ENCODE measurements at places on chromosomes 3 and 15.

DNA sequence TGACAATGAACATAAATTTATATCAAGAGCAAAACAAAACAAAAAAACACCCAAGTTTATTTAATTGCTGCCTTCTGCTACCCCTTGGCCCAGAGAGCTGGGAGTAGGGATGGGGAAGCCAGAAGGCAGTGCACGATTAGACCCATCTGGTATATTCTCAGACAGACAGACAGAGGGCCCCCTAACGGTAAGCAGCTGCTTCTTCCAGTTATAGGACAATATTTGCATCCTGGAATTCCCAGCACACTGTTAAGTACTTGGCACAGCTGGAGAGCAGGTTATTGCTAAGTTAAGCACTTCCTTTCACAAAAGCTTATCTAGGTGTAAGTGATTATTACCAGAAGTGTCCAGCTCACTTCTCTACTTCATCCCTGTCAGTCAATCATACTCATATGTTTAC lies 39.3 kb downstream of the C2CD4B start:
- peak; percentile 74 for DNase-seq

DNA sequence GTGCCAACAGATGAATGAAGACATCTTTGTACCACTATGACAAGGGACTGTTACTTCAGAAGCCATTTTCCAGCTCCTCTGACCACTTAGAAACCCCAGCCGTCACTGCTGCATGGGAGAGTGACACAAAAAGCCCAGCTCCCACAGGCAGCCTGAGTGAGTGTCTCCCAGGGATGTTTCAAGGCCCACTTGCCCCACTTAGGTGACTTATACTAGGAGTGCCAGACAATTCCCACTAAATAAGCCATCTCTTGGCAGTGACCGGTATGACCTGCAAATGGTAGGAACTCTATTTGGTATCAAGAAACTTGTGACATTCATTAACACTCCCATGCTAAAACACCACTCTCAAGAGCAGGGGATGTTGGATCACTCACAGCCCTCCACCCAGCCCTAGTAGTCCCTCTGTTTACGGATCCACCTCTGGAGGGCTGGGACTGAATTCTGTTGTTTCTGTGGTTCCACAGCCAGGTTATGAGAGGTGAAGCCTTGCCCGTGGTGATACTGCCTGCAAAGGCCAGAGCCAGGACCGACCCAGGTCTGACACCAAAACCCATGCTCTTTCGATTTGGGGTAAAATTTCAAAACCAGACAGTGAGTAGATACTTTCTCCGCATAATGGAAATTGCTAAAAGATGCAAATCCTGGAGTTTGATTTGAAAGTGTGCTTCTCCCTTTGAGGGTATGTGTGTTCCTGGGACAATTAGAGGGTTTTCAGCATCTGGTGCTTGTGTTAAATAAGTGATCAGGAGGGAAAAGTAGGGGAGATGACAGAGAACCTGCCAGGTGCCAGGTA lies 14.5 kb downstream of the RBP1 start:
- DNase-seq, result no peak

- no peak for DNase-seq
Observed at GRCh38 chr15:80436511-80437307, 32.5 kb downstream of the ARNT2 start.

DNA sequence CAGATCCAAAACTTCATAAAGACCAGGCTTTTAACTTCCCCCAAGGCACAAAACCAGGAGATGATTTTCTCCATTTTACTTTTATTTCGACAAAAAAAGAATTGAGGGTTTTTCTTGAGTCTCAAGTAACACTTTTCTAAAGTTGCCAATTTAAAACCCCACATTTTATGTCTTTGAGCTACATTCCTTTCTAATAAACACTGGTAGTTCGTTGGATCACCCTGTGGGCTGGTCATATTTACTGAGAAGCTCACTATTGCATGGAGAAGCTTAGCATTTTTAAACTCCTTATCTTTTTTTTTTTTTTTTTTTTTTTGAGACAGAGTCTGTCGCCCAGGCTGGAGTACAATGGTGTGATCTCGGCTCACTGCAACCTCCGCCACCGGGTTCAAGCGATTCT lies 255.1 kb upstream of the TPM1 start:
- DNase-seq, result no peak

DNA sequence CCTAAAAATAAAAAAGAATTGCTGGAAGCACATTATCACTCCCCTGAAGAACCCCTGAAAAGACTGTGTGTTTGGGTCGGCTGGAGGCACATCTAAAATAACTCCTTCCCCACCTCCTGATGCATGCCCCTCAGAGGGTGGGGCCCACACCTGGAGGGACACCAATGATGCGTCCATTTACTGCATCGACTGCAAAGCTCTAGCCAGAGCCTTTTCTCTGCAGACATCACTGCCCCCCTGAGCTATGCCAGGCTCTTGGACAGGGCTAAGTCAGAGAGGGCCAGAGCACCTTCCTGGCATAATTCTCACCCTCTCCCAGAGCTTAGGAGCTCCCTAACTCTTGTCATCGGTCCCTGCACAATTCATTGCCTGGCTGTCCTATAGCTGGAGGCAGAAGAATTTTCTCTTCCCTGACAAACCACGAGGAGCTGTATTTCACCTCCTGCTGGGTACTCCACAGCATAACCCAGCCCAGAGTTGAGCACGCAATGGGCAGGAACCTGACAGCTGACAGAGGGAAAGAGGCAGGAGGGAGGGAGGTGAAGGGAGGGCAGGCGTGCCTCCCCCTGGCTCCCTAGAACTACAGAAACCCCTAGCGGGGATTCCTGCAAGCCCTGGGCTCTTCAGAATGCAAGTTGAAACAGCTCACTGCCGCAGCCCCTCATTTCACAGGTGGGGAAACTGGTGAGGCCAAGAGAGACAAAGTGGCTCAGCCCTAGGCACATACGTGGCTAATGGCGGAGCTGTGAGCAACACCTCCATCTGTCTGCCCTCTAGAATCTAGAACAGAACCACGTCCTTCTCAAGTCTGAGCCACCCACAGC lies 46.6 kb downstream of the XXYLT1 start:
- no peak for DNase-seq

DNA sequence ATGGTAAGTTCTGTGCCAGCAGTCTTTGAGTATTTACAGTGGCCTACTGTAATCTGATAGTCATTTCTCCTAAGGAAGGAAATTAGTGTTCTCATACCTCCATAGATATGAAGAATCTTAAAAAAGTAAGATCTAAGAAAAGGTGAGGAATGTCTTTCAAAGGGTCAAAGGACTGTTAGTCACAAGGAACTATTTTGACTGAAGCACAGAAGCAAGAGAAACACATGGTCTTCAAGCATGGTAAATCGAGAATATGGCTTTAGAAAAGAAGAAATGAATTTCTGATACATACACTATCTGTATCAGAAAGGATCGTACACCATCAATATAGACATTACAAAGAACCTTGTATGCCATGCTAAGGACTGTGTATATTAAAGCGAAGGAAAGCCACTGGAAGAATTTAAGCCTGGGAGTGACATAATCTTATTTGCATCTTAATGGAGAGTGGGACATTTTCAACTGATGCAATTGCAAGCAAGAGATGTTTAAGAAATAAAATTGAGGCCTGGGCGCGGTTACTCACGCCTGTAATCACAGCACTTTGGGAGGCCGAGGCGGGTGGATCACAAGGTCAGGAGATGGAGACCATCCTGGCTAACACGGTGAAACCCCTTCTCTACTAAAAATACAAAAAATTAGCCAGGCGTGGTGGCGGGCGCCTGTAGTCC lies 5.5 kb upstream of the ACAP2 start:
- no peak for DNase-seq

DNA sequence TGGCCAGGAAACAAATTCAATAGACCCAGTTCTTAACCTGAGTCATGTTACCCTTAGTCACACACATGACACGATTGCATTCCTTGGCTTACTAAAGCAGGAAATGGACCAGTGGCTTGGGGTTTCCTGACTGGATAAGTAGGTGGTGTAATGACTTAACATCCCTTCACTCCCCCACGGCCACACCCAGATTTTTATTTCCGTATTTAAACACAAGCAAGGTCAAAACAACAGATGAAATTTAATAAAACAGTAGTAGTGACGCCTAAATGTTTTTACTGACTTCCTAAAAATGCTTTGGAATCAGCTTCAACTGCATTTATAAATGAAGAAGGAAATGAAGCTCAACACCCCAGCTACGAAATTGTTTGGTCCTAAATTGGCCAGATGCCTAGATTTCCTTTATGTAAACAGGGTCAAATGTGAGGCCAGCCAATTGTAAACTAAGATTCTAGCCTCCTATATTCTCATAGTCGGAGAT lies 324.3 kb downstream of the CHST2 start:
- no peak for DNase-seq

GRCh38 chr3:36393563-36393962 lies 13.3 kb downstream of the STAC start:
- no peak for DNase-seq

DNA sequence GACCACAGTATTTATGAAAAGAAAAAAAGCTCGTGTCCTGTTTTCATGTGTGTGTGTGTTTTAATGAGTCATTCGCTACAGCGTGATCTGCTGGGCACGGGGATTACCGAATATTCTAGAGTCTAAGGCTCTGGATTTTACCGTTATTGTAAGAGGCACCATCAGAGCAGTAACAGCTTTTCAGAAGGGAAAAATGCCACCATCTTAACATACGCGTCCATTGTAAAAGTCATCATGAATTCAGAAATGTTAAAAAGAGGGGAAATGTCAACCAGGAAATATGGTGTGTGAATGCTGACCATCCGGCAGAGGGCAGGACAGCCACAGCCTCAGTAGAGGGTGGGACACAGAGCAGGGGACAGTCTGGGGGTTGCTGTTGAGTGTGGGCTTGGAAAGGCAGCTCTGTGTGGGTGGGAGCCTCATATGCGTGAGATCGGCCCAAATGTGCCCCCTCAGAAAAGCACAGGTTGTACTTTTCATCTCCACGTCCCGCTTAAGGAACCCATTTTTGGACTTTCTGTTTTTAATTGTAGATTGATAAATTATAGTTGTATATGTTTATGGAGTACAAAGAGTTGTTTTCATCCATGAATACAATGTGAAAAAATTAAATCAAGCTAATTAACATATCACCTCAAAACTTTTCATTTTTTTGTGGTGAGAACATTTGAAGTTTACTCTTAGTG lies 69.6 kb downstream of the ASB7 start:
- no peak for DNase-seq

GRCh38 chr15:29518442-29518841 lies 248.8 kb upstream of the NSMCE3 start:
- DNase-seq, result no peak

DNA sequence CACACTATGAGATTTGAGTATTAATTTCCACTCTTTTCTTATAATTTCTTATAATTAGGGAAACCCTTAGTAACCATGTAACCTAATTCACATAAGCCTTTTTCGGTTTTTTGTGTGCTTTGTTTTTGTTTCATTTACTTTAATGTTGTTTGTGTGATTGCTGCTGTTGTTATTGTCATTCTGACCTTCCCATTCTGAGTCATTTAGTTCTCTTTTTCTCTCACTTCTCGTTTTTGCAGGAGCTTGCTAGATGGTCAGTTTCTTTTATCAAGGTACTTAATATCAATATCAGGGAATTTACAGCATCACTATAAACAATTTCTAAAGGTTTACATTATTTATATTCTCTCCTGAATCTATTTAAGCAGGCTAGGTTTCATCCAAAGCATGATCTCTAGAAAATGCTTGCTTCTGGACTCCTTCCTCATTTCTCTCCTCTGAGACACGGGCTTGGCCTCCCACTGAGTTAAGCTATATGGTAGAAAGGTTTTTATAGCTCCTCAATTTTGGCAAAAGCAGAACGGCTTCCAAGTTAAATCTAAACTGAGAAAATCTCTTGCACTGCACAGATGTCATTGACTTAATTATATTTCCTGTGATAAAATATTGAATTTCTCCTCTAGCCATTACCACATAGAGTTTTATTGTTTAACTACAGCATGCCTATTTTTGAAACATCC lies 534.2 kb downstream of the NSUN3 start:
- peak; percentile 7 for DNase-seq

DNA sequence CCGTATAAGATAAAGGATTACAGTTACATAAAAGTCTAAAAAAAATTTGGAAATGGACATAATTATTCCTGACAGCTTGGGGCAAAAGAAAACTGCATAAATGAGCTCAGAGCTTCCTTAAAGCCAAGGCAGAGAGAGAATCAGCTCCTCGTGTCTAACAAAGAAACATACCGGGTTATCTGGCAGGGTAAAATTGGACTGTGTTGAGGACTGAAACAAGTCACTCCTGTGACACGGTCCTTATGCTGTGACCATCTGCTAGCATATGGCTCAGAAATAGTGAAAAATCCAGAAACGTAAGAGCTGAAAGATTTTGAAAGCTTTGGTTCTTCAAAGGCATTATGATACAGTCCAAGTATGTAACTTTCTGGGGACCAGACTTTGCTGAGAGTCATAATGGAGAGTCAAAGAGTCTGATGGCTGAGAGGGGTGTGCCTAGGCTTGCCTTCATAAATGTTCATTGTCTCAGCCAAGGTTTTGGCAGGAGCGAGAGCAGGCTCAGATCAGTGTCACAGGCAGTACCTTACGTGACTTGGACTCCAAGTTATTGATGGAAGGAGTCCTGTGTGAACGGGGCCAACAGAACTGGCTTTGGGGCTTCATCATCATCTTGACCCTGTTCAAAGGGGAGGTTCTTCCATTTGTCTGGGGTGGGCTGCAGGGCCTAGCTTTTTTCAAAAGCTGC lies 12.5 kb downstream of the MAP6D1 start:
- DNase-seq, result no peak

DNA sequence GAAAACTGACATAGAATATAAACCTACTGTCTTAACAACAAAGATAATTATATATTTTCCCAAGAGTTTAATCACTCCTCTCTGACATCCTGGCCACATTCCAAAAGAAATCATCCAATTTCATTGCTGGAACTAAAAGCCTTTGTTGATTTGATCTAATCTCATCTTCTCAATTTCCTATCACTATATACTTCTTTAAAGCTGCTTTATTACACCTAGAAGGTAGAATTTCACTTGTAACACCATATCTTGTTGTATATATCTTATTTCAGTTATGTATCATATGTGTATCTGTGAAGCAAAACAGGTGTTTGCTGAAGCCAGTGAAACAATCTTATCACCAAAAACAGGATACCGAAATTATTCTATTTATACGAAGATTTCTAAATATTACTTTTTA lies 740.2 kb downstream of the ROBO1 start:
- peak; percentile 49 for DNase-seq

GRCh38 chr3:48656061-48656840 lies 6.4 kb downstream of the CELSR3 start:
- DNase-seq, result no peak

DNA sequence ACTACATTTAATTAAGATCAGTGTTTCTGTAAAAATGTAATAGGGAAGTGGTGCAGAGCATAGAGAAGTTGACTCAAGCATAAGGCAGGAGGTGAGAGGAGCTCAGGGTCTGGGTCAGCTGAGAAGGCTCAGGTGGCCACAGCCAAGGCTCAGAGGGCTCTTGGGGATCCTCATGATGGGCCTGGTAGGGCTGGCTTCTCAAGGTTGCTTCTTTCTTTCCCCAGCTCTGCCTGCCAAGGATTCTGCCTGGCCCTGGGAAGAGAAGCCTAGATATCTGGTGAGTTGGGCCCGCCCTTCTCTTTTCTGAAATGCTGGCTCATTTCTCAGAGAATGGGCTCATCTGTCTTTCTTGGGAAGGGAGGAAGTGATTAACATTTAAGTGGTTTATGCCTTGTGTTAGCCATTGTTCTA lies 6.5 kb downstream of the ZNF589 start:
- DNase-seq, result no peak

GRCh38 chr3:119230071-119230470 lies 10.6 kb downstream of the B4GALT4 start:
- no peak for DNase-seq
